ENCODE measurements at places on chromosomes 12 and 14. TPM values are rescaled to one million over a fixed set of nuclear protein-coding genes. Genes with fewer than 3 reads are reported as not detected.

RPL6 gene
- 1,385 TPM for total RNA-seq

ITGA7 gene
- total RNA-seq = 1.0 TPM

DNA sequence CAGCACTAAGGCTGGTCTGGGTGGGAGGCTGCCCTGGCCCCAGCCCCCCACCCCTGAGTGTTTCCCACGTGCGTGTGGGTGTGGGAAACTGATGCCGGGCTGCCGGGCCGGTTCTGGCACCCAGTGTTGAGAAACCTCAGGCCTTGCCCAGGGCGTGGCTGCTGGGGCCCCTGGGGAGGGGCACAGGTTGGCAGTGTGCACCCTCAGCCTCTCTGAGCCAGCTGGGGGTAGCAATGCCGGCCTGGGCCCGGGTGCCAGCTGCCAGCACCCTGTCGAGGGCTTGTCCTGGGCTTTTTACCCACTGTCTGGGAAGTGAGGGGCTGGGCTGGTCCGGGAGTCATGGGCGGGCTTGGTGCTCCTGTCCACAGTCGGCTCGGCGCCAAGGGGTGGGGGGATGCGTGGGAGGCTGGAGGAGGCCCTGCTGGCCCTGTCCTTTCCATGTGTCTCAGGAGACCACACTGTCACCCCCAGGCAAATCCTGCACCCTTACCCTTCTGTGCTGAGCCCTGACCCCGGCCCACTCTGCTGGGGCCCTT lies 15.7 kb downstream of the ASPG start:
- DNase-seq = no peak
- no peaks in the 10 kb centered on the region for H3K27me3 ChIP-seq
- no peaks in the 10 kb centered on the region for H3K4me1 ChIP-seq
- H3K4me3 ChIP-seq = no peak overlapping the region

- H3K4me1 ChIP-seq = peaks cover 42% of the 10 kb centered on the region
- no peak for DNase-seq
- H3K27ac ChIP-seq = no peak overlapping the region
- H3K36me3 ChIP-seq = peaks cover 8% of the 10 kb centered on the region
Measured at GRCh38 chr12:95300286-95300685, 82.7 kb downstream of the VEZT start.

GRCh38 chr12:90327793-90328743 lies 619.4 kb upstream of the ATP2B1 start:
- peaks cover 53% of the 10 kb centered on the region for H3K4me1 ChIP-seq
- peak; percentile 89 for DNase-seq
- H3K4me3 ChIP-seq = no peak overlapping the region
- H3K27me3 ChIP-seq = no peaks in the 10 kb centered on the region
- no peaks in the 10 kb centered on the region for H3K36me3 ChIP-seq

TMEM121 gene
- total RNA-seq = 4.8 TPM

GRCh38 chr12:45503899-45504298 lies 225.6 kb upstream of the ARID2 start:
- peaks cover 9% of the 10 kb centered on the region for H3K27me3 ChIP-seq
- H3K27ac ChIP-seq = no peak overlapping the region
- no peaks in the 10 kb centered on the region for H3K36me3 ChIP-seq
- H3K4me1 ChIP-seq = no peaks in the 10 kb centered on the region
- no peak overlapping the region for H3K4me3 ChIP-seq

DNA sequence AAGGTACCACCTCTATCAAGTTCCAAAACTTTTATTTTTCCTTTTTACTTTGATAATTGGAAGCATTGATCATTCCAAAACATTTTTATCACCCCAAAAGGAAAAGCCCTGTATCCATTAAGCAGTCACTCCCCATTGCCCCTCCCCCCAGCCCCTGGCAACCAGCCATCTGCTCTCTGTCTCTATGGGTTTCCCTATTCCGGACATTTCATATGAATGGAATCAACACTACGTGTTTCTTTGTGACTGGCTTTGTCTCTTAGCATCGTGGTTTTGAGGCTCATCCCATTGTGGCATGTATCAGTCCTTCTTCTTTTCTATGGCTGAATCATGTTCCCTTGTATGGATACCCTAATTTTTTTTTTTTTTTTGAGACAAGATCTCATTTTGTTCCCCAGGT lies 18.0 kb upstream of the PHETA1 start:
- no peak overlapping the region for H3K4me3 ChIP-seq
- DNase-seq = peak; percentile 20
- peaks cover 3% of the 10 kb centered on the region for H3K27me3 ChIP-seq
- no peak overlapping the region for H3K27ac ChIP-seq
- H3K36me3 ChIP-seq = no peaks in the 10 kb centered on the region

SLC17A8 gene
- not detected for total RNA-seq

DNA sequence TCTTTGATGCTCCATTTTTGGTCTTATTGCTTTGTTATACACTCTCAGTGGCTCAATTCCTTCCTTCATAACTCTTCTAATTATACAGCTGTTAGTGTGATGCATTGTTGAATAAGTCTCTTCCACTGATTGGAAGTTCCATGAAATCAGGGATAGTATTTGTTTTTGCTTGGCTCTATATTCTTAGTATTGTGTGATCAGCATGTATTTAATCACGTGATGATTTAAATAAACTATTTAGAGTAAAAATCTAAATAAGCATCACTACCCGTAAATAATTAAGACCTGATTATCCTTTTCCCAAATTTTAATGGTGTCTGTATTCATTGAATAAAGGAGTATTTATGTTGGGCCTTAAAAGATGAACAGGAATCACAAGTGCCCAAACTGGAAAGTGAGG lies 355.7 kb downstream of the NPAS3 start:
- no peak for DNase-seq
- H3K36me3 ChIP-seq = no peaks in the 10 kb centered on the region
- H3K27ac ChIP-seq = no peak overlapping the region
- H3K4me3 ChIP-seq = no peak overlapping the region
- no peaks in the 10 kb centered on the region for H3K27me3 ChIP-seq

GRCh38 chr14:72528059-72528862 lies 365.6 kb downstream of the DPF3 start:
- no peaks in the 10 kb centered on the region for H3K27me3 ChIP-seq
- DNase-seq = no peak

DNA sequence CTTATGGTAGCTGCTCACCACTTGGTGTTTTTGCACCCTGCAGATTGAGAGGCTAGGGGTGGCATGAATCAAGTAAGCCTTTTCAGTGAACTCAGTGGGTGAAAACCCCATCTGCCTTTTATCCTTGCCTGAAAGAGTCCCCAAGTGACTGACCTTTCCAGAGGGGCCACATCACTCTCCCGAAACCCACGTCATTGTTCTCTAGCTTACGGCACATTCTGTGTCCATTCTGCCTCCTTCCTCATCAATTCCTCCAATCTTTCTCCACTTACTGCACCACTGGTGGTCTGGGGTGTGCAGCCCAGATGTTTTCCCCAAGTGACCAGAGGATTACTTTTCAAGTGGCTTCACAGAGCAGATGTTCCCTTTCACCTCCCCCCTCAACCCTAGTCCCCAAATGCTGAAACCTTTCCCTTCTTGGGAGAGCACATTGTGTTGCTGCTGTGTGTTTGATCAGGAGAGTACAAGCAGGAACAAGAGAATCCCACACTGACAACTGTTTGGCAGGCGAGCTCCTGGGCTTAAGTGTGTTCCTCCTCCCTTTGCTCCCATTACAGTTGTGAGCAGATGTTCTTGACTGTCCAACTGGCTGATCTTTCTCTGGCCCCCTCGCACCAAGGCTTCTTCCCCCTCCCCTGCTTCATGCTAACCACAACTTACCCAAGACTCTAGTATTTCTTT lies 138.0 kb upstream of the IGF1 start:
- DNase-seq = no peak
- H3K27ac ChIP-seq = no peak overlapping the region
- H3K36me3 ChIP-seq = no peaks in the 10 kb centered on the region
- H3K4me1 ChIP-seq = no peaks in the 10 kb centered on the region

GRCh38 chr12:42582050-42582449 lies 7.5 kb downstream of the PRICKLE1 start:
- H3K27ac ChIP-seq = no peak overlapping the region
- no peak overlapping the region for H3K4me3 ChIP-seq
- no peaks in the 10 kb centered on the region for H3K27me3 ChIP-seq
- H3K36me3 ChIP-seq = peaks cover 11% of the 10 kb centered on the region
- peaks cover 84% of the 10 kb centered on the region for H3K4me1 ChIP-seq

GRCh38 chr12:87760943-87761342 lies 268.3 kb downstream of the C12orf50 start:
- H3K4me1 ChIP-seq = no peaks in the 10 kb centered on the region
- H3K36me3 ChIP-seq = no peaks in the 10 kb centered on the region
- no peak overlapping the region for H3K4me3 ChIP-seq
- no peak for DNase-seq
- H3K27ac ChIP-seq = no peak overlapping the region

GRCh38 chr14:34277191-34277590 lies 184.8 kb downstream of the SPTSSA start:
- H3K36me3 ChIP-seq = no peaks in the 10 kb centered on the region
- DNase-seq = no peak
- H3K4me3 ChIP-seq = no peak overlapping the region

- no peak overlapping the region for H3K4me3 ChIP-seq
- no peak for DNase-seq
- no peaks in the 10 kb centered on the region for H3K27me3 ChIP-seq
- no peaks in the 10 kb centered on the region for H3K36me3 ChIP-seq
- H3K4me1 ChIP-seq = peaks cover 14% of the 10 kb centered on the region
- no peak overlapping the region for H3K27ac ChIP-seq
Measured at GRCh38 chr12:1692895-1693610, 2.2 kb downstream of the ADIPOR2 start.

GRCh38 chr12:106672314-106673025 lies 89.7 kb downstream of the RFX4 start:
- no peaks in the 10 kb centered on the region for H3K36me3 ChIP-seq
- no peak overlapping the region for H3K27ac ChIP-seq
- H3K4me3 ChIP-seq = no peak overlapping the region
- no peaks in the 10 kb centered on the region for H3K27me3 ChIP-seq
- H3K4me1 ChIP-seq = no peaks in the 10 kb centered on the region

DNA sequence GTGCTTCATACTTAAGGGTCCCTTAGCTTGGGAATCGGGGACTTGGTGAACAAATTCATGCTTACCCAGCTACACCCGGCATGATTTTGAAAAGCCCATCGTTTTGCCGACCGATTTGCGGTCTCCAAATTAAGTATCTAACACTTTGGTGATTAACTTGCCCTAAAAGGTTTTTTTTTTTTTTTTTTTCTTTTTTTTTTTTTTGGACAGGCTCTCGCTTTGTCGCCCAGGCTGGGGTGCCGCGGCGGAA lies 843 bp upstream of the HSP90AA1 start:
- peak overlapping the region; percentile 84 for H3K27ac ChIP-seq
- peak overlapping the region; percentile 69 for H3K4me3 ChIP-seq
- no peak for DNase-seq
- no peaks in the 10 kb centered on the region for H3K27me3 ChIP-seq
- peaks cover 40% of the 10 kb centered on the region for H3K4me1 ChIP-seq

DNA sequence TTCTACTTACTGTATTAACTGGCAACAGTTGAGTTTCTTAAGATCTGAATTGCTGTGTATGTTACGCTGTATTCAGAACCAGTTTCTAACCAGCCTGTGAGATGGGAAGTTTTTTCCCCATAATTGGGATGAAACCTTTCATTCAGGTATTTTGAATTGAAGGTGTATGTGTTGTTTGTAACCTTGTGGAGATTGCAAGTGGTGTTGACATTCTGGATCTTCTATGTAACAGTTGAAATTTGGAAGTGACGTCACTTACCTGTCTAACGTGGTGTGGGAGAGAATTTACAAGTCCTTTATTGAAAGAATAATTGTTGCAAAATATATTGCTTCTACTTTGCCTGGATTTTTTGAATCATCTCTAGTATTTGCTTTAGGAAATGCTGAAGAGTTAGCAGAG lies 5.5 kb downstream of the RAN start:
- H3K4me1 ChIP-seq = peaks cover 16% of the 10 kb centered on the region
- H3K27ac ChIP-seq = no peak overlapping the region
- H3K4me3 ChIP-seq = no peak overlapping the region
- H3K36me3 ChIP-seq = peaks cover 36% of the 10 kb centered on the region

DNA sequence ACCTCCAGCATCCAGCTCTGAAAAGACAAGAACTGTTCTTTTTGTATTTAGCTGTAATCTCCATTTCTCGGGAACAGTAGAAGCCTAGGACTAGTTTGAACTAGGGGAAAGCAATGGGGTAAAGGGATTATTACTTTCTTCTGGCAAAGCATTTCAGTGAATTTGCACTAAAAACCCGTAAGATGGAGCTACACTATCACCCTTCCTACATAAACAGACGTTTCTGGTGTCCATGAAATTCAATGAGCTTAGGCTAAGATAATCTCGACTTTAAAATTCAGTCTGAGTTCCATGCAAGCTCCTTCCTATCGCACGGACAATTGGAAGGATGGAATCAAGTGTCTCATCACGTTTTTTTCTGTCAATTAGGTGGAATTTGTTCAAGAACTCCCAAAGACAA lies 24.0 kb downstream of the ACSM4 start:
- no peaks in the 10 kb centered on the region for H3K4me1 ChIP-seq
- H3K4me3 ChIP-seq = no peak overlapping the region
- no peaks in the 10 kb centered on the region for H3K36me3 ChIP-seq
- no peak for DNase-seq

GRCh38 chr14:82431031-82431430 lies 897.4 kb upstream of the SEL1L start:
- H3K27me3 ChIP-seq = no peaks in the 10 kb centered on the region
- H3K4me3 ChIP-seq = no peak overlapping the region
- no peaks in the 10 kb centered on the region for H3K4me1 ChIP-seq
- no peak for DNase-seq
- H3K36me3 ChIP-seq = no peaks in the 10 kb centered on the region

GRCh38 chr12:8065991-8066594 lies at the start of gene C3AR1:
TSS of gene C3AR1 (minus strand) at chr12:8066359. CDS start at chr12:8060185, 6,174 bp downstream.
- H3K27me3 ChIP-seq = no peaks in the 10 kb centered on the region
- H3K4me1 ChIP-seq = peaks cover 15% of the 10 kb centered on the region
- peak within 1 kb of the TSS; percentile 48 for H3K27ac ChIP-seq
- DNase-seq = peak; percentile 83

SYNDIG1L gene
- not detected for total RNA-seq

DNA sequence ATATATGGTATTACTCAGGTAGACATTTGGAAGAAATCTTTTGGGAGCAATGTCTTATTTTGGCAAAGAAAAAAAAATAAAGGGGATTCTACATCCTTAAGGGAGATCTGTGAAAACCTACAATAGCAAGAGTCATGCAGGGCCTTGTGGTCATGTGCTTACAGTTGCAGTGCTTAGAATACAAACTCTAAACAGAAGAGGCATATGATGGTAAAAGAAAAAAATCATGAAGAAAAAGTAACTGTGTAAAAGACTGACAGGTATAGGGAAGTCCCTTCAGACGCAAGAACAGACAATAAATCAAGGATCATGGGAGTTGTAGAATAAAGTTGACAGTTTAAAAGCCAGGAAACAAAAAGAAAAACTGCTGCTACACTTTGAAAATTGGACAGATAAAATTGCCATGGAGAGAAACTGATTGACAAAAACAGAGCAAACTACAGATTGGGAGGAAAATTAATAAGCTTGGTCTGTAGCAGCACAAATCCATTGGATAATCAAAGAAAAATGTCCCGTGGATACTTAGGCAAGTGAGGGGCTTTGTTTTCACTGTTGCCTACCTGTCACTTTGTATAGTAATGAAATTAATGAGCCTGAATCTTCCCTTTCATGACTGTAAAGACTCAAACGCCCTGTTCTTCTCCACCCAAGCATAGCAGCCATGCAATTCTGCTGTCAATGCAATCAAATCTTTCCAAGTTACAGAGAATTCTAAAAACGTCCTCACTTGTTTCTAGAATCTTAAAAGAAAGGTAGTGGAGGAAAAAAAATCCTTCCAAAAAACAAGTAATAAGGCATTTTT lies 402.0 kb downstream of the SYT1 start:
- H3K36me3 ChIP-seq = no peaks in the 10 kb centered on the region
- no peaks in the 10 kb centered on the region for H3K4me1 ChIP-seq
- no peaks in the 10 kb centered on the region for H3K27me3 ChIP-seq
- DNase-seq = no peak
- no peak overlapping the region for H3K27ac ChIP-seq
- H3K4me3 ChIP-seq = no peak overlapping the region
